ENCODE measurements at places on chromosomes 12 and 14.

DNA sequence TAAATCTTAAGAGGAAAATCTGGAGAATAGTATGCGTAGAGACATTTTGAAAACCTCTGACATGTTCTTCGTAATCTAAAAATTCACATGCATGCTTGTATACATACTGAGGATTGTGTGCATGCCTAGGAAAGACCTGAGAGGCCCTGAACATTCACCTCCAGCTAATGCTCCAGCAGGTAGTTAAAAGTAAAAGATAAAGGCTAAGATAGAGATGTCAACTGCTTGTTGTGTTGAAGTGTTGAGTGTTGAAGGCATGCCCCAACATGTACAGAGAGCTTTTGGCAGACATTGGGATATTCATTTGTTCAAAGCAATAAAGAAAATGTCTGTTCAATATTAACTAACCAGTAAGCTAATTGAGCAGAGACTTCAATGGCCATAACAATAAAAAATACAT is 118.6 kb upstream of the SYT1 start:
- DNase-seq, result no peak

DNA sequence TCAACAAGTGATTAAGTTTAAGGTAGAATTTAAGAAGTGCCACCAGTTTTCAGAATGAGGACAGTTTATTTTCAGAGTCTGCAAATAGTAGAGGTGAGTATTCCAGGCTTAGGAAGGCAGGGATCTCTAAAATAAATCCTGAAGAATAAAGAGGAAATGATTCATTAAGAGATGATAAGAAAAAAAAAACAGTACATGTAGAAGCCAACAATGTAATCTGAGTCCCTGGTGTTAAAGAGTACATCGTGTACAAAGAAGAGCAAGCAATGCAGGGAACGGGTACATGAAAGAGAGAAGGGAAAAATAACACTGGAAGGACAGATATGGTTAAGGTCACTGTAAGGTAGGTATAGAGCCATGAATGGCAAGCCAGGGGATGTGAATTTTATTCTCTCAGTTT is 95.2 kb upstream of the FOXG1 start:
- no peak for DNase-seq

DNA sequence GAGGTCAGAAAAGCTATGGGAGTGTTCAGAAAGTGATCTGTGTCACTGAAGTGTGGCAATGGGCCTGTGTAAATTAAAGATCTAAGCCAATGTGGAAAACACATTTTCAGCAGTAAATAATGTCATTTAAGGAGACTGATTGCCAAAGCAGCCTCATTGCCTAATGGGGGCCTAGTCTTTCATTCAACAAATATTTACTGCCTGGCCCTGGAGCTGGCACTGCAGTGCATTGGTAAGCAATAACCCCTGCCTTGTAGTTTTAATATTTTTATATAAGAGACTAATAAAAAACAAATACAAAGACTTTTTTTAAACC is 326.6 kb downstream of the BTG1 start:
- DNase-seq, result no peak

DNA sequence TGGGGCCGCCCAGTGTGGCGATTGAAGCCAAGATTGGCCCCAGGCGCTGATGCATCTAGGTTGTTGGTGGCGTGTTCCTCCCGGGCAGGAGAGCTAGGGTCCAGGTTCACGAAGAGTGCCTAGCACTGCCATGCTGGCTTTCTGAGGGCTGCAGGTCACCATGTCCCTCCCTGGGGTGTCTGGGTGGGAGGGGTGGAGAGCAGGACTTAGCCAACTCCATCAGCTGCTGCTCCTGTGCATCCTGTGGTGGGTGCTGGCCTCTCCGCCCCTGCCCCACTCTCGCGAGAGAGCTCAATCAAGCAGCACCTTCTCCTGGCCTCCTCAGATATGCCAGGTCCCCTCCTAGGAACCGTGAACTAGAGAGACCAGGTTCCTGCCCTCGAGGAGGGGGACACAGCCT is 1.8 kb downstream of the TRMT61A start:
- DNase-seq, result no peak

GRCh38 chr14:46323404-46323762 is 328.2 kb downstream of the RPL10L start:
- DNase-seq, result no peak

DNA sequence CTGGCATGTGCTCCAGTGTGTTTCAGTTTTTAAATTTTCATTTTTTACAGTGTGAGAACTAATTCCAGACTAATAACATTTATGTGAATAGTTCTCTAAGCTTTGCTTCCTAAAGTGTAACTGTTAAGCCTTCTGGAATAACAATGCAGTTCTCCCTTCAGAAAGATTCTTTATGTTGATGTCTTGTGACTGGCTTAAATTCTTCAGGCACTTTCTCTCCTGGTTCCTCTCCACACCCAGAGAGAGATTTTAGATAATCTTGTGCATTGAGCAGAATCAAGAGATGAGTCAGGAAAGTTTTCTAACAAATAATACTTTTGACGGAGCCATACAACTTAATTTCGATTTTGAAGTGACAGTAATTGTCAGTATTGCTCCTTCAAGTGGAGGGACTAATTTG is 118.5 kb downstream of the RAD51B start:
- no peak for DNase-seq

GRCh38 chr14:68781161-68782021 is 11.5 kb downstream of the ZFP36L1 start:
- DNase-seq, result peak; percentile 92

DNA sequence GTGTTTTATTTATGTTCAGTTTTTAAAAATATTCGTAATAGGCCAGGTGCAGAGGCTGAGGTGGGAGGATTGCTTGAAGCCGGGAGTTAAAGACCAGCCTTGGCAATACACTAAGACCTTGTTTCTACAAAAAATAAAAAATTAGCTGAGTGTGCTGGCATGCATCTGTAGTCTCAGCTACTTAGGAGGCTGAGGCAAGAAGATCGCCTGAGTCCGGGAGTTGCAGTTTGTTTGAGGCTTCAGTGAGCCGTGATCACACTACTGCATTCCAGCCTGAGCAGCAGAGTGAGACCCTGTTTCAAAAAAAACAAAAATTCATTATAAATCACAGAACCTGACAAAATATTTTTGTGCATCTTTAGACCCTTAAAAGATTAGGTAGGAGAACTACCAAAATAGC is 240.1 kb upstream of the ARHGAP5 start:
- DNase-seq, result no peak

- no peak for DNase-seq
Measured at GRCh38 chr12:104376650-104377513, 73.3 kb downstream of the EID3 start.

- no peak for DNase-seq
Measured at GRCh38 chr12:11556682-11557081, 92.8 kb upstream of the ETV6 start.

GRCh38 chr12:8780389-8780788 is 42.0 kb upstream of the A2ML1 start:
- DNase-seq, result peak; percentile 80

- DNase-seq, result no peak
Measured at GRCh38 chr12:57882575-57882974, 36.0 kb upstream of the CTDSP2 start.

DNA sequence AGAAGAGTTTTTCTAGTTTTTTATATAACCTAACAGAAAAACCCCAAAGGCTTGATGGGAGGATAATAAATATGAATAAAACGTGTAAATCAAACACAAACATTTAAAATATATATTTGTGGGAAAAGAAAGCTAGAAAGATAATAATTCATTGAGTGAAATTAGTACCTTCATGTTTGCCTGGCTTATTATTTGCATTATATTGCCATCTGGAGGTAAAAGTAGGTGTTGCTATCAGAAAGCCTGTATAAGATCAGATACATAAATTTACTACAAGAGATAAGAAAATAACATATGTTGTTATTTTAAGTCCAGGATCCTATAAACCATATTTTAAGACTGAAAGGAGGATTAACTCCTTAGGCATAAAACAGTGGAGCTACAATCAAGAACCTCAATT is 77.7 kb downstream of the NTS start:
- DNase-seq, result peak; percentile 45

GRCh38 chr12:97877404-97877803 is 414.8 kb downstream of the RMST start:
- no peak for DNase-seq

GRCh38 chr14:91111443-91111842 is 2.4 kb upstream of the DGLUCY start:
- no peak for DNase-seq

GRCh38 chr12:124842073-124842749 is 21.5 kb downstream of the SCARB1 start:
- DNase-seq, result peak; percentile 70

- DNase-seq, result no peak
Measured at GRCh38 chr14:90603841-90604240, 207.0 kb downstream of the CALM1 start.

GRCh38 chr12:71731439-71732356 is 23.0 kb upstream of the RAB21 start:
- DNase-seq, result peak; percentile 27

DNA sequence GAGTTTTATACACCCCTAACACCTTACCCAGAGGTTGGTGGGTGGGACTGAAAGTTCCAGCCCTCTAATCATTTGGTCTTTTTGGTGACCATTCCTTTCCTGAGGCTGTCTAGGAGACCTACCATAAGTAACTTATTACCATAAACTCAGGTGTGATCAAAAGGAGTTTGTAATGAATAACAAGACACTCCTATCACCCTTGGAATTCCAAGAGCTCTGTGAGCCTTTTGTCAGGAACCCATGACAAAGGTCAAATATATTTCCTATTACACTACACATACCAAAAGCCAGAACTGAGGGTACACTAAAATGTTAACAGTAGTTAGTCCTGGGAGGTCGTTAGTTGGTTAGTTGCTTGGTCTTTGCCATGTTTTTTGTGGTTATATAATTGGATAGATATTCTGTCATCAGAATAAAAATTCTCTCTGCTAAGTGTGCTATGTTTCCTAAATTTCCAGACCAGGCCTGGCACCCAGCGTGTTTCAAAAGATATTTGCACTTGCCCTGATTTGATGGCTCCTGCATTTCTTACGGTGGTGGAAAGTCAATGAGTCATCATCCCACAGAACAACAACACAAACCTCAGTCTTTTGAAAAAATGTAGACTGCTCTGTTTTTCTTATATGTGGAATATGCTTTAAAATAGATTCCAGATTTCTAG is 27.0 kb upstream of the AKAP5 start:
- DNase-seq, result no peak

GRCh38 chr12:81859521-81859920 is 100.4 kb upstream of the PPFIA2 start:
- peak; percentile 55 for DNase-seq

DNA sequence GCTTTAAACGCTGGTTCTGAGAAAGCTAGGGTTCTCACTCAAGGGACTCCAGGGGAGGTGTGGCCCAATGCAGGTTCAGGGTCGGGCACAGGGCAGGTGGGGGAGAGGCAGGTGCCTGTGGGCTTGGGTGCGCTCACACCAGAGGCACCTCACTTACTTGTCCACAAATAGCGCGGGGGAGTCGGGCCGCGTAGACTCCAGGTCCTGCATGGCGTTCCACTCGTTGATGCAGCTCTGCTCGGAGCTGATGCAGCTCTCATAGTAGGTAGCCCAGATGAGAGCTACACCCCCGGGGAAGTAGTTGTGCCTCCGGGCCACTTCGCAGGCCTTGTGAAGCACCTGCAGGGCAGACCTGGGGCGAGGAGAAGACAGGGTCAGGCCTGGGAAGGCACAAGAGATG is 49.9 kb downstream of the SSH1 start:
- DNase-seq, result no peak

DNA sequence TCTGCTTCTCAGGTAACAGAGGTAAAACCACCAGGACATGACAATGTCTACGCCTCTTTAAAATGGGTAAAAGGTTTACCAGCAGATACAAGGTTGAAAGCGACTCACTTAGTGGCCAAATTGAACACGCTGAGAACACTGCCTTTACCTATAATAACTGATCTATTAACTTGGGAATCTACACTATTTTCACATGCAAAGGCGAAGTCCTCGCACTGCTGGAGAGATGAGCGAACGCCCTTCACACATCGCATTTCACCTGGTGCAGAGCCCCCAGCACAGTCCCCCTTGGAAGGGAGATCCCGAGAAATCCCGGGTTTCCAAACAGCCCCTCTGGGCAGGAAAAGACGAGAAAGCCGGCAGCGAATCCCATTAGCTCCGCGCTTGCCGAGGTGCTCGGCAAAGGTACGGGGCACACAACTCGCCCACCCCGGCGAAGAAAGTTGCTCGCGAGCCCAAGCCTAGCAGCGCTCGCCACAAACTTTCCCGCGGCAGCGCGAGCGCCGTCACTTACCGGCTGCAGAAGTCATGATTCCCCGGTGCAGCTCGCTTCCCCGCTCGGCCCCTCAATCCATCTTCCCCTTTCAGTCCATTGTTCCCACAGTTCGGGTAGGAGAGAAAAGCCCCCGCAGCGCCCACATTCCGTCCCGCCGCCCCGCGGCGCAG is 423 bp downstream of the FGD6 start:
- peak; percentile 31 for DNase-seq

DNA sequence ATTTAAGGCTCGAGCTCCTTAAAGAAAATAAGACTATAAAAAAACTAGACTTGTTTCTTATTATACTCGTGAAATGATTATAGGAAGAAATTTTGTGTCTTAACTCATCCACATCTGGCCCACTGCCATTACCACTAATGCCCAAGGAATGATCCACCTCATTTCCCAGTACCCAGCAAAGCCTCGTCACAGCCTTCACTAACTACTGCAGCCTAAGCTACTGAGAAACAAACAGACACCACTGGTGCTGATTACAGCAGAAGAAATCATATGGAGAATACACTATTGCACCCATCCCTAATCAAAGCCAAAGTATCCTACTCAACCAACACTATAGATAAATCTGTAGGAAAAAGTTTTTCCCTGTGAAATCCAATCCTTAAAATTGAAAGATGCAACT is 205.3 kb upstream of the NAV3 start:
- DNase-seq, result no peak

GRCh38 chr12:4820971-4821370 is 88.7 kb upstream of the KCNA1 start:
- peak; percentile 37 for DNase-seq

DNA sequence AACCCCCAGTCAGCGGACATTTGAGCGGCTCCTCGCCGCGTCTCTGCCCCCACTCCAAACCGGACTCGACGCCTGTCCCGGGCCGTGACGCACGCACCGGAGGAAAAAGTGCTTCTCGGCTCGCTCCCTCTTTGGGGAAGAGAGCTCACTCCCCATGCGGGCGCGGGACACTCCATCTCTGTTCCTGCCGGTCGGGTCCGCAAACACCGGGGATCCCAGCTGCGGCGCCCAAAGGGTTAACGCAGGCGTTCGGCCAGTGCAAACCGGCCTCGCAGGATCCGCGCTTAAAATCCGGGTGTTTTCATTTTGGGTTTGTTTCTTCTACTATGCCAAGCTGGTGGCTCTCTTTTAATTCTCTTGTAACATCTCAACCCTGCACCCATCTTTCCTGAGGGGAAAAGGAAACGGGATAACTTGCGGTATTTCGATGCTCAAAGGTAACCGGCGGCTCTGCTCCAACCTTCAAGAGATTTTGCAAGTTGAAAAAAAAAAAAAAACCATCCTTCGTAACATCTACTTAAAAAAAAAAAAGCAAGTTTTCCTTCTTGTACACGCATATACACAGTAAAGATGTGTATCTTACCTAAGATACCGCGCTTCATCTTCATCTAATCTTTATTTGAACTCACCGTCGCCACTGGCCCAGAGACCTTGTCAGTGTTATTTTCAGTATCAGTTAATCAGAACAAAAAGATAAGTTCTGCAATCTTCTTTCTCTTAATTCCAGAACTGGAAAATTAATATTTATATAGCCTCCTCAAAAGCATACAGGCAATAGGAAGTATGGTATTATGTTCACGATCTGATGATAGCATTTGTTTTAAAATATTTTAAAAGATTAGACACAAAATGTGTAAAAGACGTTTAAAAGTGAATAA is 1.6 kb upstream of the ATP2B1 start:
- DNase-seq, result no peak

- DNase-seq, result no peak
Measured at GRCh38 chr12:88844426-88844825, 264.2 kb upstream of the KITLG start.

GRCh38 chr14:101408077-101408831 is 153.0 kb upstream of the DIO3 start:
- no peak for DNase-seq

Measured in hematopoietic multipotent progenitor cell treated with erythropoietin and hydrocortisone succinate and interleukin-3 and kit ligand, for 4 days (in vitro differentiated cells).